Activated T-helper 2 cell treated with anti-CD3 and anti-CD28 coated beads, Interferon-gamma antibody, Interleukin-2, Interleukin-4, amounts not matched to agents 10 μg/mL and 5 μg/mL and 100 μg/mL, durations not matched to agents 14 hours and 24 hours and 36 hours (primary cell): ENCODE measurements at places on chromosomes 13 and 19. TPM values are rescaled to one million over a fixed set of nuclear protein-coding genes. Genes with fewer than 3 reads are reported as not detected.

GRCh38 chr13:112562254-112562653 lies 25.7 kb downstream of the TUBGCP3 start:
- H3K27ac ChIP-seq = no peak overlapping the region
- H3K4me3 ChIP-seq = no peak overlapping the region
- DNase-seq = no peak
- peaks cover 13% of the 10 kb centered on the region for H3K4me1 ChIP-seq
- no peaks in the 10 kb centered on the region for H3K27me3 ChIP-seq

Gene ZNF544
- 42.0 and 49.1 TPM in 2 replicates for total RNA-seq

- no peaks in the 10 kb centered on the region for H3K36me3 ChIP-seq
- no peaks in the 10 kb centered on the region for H3K4me1 ChIP-seq
Observed at GRCh38 chr13:111663505-111663904, 343.1 kb downstream of the TEX29 start.

- no peaks in the 10 kb centered on the region for H3K27me3 ChIP-seq
- peaks cover 14% of the 10 kb centered on the region for H3K36me3 ChIP-seq
- no peak for DNase-seq
Observed at GRCh38 chr19:19402656-19403372, 2.7 kb upstream of the GATAD2A start.

DNA sequence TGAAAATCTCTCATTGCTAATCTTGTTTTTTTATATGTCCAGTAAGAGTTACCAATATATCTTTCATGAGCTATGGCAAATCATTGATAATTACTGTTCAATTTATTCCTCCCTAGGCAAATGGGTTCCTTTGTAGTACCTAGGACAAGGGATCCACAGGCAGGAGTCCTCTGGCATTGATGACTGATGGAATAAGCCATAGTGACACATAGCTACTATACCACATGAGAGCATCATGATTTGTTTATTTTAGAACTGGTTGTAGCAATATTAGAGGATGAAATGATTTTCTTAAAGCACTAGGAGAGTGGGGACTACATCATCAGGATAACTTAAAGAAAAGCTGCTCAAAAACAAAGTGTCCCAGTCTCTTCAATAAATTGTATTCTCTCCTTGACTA lies 21.7 kb upstream of the MAB21L1 start:
- no peak overlapping the region for H3K4me3 ChIP-seq
- H3K27ac ChIP-seq = no peak overlapping the region
- H3K27me3 ChIP-seq = no peaks in the 10 kb centered on the region
- no peaks in the 10 kb centered on the region for H3K4me1 ChIP-seq
- no peak for DNase-seq

DNA sequence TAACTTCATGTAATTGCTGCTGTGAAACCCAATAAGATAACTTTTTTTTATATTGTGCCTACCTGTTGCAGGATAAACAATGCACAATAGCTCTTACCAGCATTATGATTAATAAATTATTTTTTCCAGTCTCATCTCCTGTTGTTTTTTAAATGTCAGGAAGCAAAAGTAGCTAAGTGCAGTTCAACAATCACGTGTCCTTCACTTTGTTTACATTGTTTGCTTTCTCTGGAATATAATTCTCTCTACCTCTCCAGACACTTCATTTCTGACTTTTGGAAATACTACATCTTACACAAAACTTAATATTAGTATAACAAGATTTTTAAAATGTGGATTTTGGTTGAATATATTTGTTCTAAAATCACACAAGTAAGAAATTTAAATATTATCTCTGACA lies 1359.4 kb downstream of the SLITRK1 start:
- no peaks in the 10 kb centered on the region for H3K4me1 ChIP-seq
- H3K27me3 ChIP-seq = no peaks in the 10 kb centered on the region
- no peak for DNase-seq
- H3K27ac ChIP-seq = no peak overlapping the region

Gene APOC4
- total RNA-seq = not detected in 2 replicates

DNA sequence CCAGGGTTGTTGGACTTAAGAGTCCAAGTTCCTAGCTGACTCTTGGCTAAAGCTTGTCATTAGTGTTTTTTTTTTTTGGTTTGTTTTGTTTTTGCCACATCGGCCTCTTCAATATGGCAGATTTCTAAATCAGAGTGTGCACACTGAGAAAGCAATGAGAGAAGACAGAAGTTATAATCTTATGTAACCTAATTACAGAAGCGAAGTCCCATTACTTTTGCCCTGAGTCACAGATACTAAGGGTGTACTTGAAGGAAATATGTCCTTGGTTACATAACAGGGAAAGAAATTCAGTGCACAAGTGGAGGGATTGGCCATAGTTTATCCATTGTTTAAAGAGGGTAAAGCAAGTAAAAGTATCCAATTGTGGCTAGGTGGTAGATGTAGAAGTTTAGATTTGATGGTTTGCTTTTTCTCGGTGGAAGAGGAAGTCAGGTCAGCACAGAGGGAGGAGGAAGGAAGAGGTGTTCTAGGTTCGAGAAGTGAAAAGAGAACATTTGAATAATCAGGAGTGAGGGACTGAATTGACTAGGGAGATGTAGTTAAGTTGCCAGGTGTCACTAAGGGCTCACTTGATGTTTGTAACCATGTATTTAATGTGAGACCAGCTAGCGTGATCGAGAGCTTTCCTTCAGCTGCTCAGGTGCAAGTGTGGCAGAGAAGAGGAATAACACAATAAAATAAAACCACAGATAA lies 12.2 kb downstream of the GTF2F2 start:
- DNase-seq = no peak
- no peaks in the 10 kb centered on the region for H3K27me3 ChIP-seq
- H3K27ac ChIP-seq = no peak overlapping the region
- H3K36me3 ChIP-seq = peaks cover 14% of the 10 kb centered on the region
- H3K4me3 ChIP-seq = no peak overlapping the region

DNA sequence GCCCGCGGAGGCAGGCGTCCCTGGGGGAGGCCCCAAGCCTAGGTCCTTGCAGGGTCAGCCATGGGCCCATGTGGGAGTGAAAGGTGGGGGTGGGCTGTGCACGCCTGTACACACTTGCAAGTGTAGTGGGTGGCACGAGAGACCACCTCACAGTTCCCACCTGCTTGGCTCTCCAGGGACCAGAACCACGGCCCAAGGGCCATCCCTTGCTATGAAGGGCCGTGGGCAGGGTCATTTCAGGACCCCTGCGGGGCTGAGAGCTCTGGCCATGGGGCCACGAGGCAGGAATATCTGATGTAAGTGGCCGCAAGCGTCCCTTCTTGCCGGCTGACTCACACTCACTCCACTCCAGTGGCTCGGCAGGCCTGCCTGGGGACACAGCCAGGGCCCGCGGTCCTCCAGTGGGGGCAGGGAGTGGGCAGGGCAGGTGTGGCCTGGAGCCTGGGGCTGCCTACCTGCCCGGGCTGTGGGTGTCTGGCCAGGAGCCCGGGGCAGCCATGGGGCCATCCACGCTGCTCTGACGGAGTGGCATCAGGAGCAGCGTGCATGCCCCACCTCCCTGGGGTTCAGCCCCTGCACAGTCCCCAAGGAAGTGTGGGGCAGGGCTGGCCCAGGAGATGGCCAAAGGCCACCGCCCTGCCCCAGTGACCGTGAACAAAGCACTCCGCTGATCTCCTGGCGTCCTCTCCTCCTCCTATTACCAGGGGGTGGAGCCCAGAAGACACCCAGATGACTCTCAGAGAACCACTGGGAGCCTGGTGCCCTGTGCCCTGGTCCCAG lies 8.6 kb upstream of the MKNK2 start:
- DNase-seq = no peak
- H3K27me3 ChIP-seq = no peaks in the 10 kb centered on the region
- peak overlapping the region; percentile 97 for H3K27ac ChIP-seq
- H3K36me3 ChIP-seq = no peaks in the 10 kb centered on the region

Gene ZNF253
- total RNA-seq = 8.6 and 9.9 TPM in 2 replicates

GRCh38 chr13:49669735-49670309 lies 21.5 kb downstream of the EBPL start:
- peaks cover 34% of the 10 kb centered on the region for H3K36me3 ChIP-seq
- no peak overlapping the region for H3K4me3 ChIP-seq
- peaks cover 2% of the 10 kb centered on the region for H3K4me1 ChIP-seq
- H3K27me3 ChIP-seq = no peaks in the 10 kb centered on the region
- no peak overlapping the region for H3K27ac ChIP-seq

DNA sequence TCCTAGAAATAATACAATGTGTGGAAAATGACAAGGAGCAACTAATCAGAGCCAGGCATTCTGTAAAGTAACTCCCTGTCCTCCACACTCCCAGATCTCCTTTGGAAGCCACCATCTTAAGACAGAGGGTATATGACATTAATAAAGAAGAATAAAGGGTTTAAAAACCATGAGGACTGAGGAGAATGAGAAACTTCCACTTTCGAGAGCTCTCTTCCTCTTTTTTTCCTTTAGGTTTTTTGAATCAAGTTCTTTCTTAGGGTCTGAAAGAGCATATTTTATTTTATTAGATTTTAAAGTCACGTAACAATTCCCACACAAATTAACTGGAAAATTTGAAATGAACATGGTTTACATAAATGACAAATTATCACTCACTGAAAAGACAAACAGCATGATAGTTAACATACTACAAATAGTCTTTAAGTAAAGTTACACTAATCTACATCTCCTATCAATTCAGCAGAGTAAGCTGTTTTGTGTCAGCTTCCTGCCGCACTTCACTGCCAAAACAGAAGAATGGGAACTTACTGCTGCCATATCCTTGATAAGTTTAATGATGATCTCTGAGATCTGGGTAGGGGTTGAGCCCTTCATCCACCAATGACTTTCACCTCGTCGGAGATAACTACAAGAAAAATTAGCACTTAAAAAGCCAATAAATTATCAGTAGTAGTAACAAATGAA lies 38.6 kb upstream of the FBXL3 start:
- no peaks in the 10 kb centered on the region for H3K27me3 ChIP-seq
- no peak overlapping the region for H3K27ac ChIP-seq
- H3K4me3 ChIP-seq = no peak overlapping the region
- DNase-seq = no peak
- no peaks in the 10 kb centered on the region for H3K4me1 ChIP-seq

GRCh38 chr13:34462843-34463242 lies 479.2 kb upstream of the NBEA start:
- no peak for DNase-seq
- no peaks in the 10 kb centered on the region for H3K27me3 ChIP-seq
- H3K4me3 ChIP-seq = no peak overlapping the region
- H3K36me3 ChIP-seq = no peaks in the 10 kb centered on the region
- no peaks in the 10 kb centered on the region for H3K4me1 ChIP-seq

Gene ZNF578
- 0.21 and 0.30 TPM in 2 replicates for total RNA-seq

Gene ZNF177
- 0.46 and 0.48 TPM in 2 replicates for total RNA-seq

Gene DCLK1
- total RNA-seq = not detected in 2 replicates

- H3K4me1 ChIP-seq = peaks cover 25% of the 10 kb centered on the region
- peaks cover 9% of the 10 kb centered on the region for H3K27me3 ChIP-seq
- H3K27ac ChIP-seq = no peak overlapping the region
- H3K36me3 ChIP-seq = no peaks in the 10 kb centered on the region
- no peak for DNase-seq
Observed at GRCh38 chr19:29849208-29849607, 37.4 kb downstream of the CCNE1 start.

- DNase-seq = peak; percentile 35
- peaks cover 28% of the 10 kb centered on the region for H3K36me3 ChIP-seq
- H3K27me3 ChIP-seq = no peaks in the 10 kb centered on the region
- H3K4me1 ChIP-seq = peaks cover 71% of the 10 kb centered on the region
- H3K27ac ChIP-seq = peak overlapping the region; percentile 18
Observed at GRCh38 chr19:19447536-19448237, 42.2 kb downstream of the GATAD2A start.

GRCh38 chr19:30895946-30896345 lies 453.3 kb downstream of the TSHZ3 start:
- H3K4me3 ChIP-seq = no peak overlapping the region
- H3K36me3 ChIP-seq = no peaks in the 10 kb centered on the region
- no peak for DNase-seq
- H3K4me1 ChIP-seq = no peaks in the 10 kb centered on the region
- H3K27ac ChIP-seq = no peak overlapping the region
- H3K27me3 ChIP-seq = no peaks in the 10 kb centered on the region

- H3K4me1 ChIP-seq = peaks cover 1% of the 10 kb centered on the region
- H3K36me3 ChIP-seq = no peaks in the 10 kb centered on the region
- H3K27me3 ChIP-seq = peaks cover 35% of the 10 kb centered on the region
- no peak overlapping the region for H3K4me3 ChIP-seq
Observed at GRCh38 chr19:53992815-53993214, 1.4 kb downstream of the CACNG6 start.

DNA sequence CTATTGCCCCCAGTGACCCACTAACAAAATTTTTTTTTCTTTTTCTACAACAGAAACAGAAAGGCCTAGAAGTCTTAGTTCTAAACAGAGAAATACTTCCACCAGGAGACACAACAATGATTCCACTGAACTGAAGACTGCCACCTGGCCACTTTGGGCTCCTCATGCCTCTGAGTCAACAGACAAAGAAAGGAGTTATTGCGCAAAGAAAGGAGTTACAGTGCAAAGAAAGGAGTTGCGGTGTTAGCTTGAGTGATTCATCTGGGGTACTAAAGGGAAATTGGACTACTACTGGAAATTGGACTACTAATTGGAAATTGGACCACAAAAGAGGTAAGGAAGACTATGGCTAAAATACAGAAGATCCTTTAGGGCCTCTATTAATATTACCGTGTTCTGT lies 116.6 kb downstream of the PCDH17 start:
- no peak for DNase-seq
- H3K4me1 ChIP-seq = no peaks in the 10 kb centered on the region
- no peak overlapping the region for H3K27ac ChIP-seq
- H3K36me3 ChIP-seq = no peaks in the 10 kb centered on the region
- no peaks in the 10 kb centered on the region for H3K27me3 ChIP-seq

- peaks cover 26% of the 10 kb centered on the region for H3K4me1 ChIP-seq
- H3K4me3 ChIP-seq = no peak overlapping the region
- peaks cover 53% of the 10 kb centered on the region for H3K36me3 ChIP-seq
- no peak for DNase-seq
Observed at GRCh38 chr13:40758811-40759210, 12.2 kb downstream of the MRPS31 start.

DNA sequence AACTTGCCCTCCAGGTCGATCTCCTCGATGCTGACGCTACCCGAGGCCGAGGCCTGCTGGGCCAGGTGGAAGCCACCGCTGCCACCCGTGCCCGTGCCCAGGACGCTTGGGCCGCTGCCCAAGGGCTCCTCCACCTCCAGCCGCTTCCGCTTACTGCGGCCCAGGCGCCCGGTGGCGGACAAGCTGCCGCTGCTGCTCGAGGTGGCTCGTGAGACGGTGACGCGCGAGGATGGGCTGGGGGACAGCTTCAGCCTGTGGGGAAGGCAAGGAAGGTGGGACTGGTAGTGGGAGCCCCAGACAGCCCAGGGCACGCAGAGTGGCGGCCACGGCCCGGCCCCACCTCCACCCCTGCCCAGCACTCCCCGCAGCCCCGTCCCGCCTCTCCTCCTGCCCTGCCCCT lies 6.5 kb upstream of the TIMM13 start:
- H3K4me1 ChIP-seq = no peaks in the 10 kb centered on the region
- no peak for DNase-seq
- peaks cover 44% of the 10 kb centered on the region for H3K36me3 ChIP-seq
- H3K27ac ChIP-seq = no peak overlapping the region

- no peaks in the 10 kb centered on the region for H3K4me1 ChIP-seq
- no peak overlapping the region for H3K4me3 ChIP-seq
- H3K27ac ChIP-seq = no peak overlapping the region
- peaks cover 50% of the 10 kb centered on the region for H3K36me3 ChIP-seq
- DNase-seq = no peak
Observed at GRCh38 chr19:5927441-5927821, 13.4 kb downstream of the CAPS start.

- peaks cover 23% of the 10 kb centered on the region for H3K4me1 ChIP-seq
- peaks cover 4% of the 10 kb centered on the region for H3K27me3 ChIP-seq
- peak overlapping the region; percentile 92 for H3K4me3 ChIP-seq
- no peak for DNase-seq
Observed at GRCh38 chr13:24922387-24922744, 158.4 kb downstream of the RNF17 start.
